ENCODE measurements at places on chromosomes 7 and 10.

DNA sequence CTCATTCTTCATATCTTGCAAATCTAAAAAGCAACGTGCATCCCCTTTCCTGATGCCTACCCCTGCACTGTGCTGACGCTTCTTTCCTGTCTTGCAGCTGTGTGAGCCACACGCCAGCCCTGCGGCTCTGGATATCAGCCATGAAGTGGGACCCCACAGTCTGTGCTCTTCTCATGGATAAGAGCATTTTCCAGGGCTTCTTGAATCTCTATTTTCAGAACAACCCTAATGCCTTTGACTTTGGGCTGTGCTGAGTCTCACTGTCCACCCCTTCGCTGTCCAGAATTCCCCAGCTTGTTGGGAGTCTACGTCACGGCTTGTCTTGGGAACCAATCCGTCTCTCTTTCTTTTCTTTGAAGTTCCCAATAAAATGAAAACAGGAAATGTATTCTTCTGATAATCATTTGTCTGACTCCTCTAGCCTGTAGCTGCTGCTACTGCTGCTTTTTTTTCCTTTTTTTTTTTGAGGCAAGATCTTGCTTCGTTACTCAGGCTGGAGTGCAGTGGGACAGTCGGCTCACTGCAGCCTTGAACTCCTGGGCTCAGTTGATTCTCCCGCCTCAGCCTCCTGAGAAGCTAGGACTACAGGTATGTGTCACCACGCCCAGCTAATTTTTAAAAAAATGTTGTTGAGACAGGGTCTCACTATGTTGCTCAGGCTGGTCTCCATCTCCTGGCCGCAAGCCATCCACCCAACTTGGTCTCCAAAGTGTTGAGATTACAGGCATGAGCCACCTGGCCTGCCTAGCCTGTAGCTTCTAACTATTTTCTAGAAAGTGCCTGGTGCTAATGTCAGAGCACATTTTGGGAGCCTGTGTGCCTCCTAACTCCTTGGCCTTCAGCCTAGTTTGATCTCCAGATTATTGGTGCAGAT is 30.3 kb downstream of the GSTO2 start:
- H3K36me3 ChIP-seq: no peaks in the 10 kb centered on the region
- DNase-seq: no peak
- H3K4me1 ChIP-seq: peaks cover 26% of the 10 kb centered on the region
- H3K27ac ChIP-seq: peak overlapping the region; percentile 41
- H3K27me3 ChIP-seq: no peaks in the 10 kb centered on the region

GRCh38 chr10:118272149-118272721 is 69.9 kb downstream of the FAM204A start:
- no peaks in the 10 kb centered on the region for H3K4me1 ChIP-seq
- DNase-seq: no peak
- H3K4me3 ChIP-seq: no peak overlapping the region
- no peaks in the 10 kb centered on the region for H3K36me3 ChIP-seq
- H3K27me3 ChIP-seq: peaks cover 19% of the 10 kb centered on the region

- no peaks in the 10 kb centered on the region for H3K36me3 ChIP-seq
- no peaks in the 10 kb centered on the region for H3K27me3 ChIP-seq
Observed at GRCh38 chr10:93039721-93040120, 20.9 kb upstream of the CYP26C1 start.

GRCh38 chr10:121605708-121606107 is 7.5 kb upstream of the FGFR2 start:
- no peak for DNase-seq
- no peaks in the 10 kb centered on the region for H3K4me1 ChIP-seq
- H3K36me3 ChIP-seq: no peaks in the 10 kb centered on the region
- H3K27ac ChIP-seq: no peak overlapping the region
- no peaks in the 10 kb centered on the region for H3K27me3 ChIP-seq

GRCh38 chr10:131211559-131211958 is 100.0 kb downstream of the TCERG1L start:
- no peak overlapping the region for H3K27ac ChIP-seq
- H3K36me3 ChIP-seq: no peaks in the 10 kb centered on the region
- no peaks in the 10 kb centered on the region for H3K27me3 ChIP-seq
- H3K4me1 ChIP-seq: no peaks in the 10 kb centered on the region

- H3K4me3 ChIP-seq: no peak overlapping the region
- no peaks in the 10 kb centered on the region for H3K36me3 ChIP-seq
- H3K27ac ChIP-seq: no peak overlapping the region
- DNase-seq: no peak
- no peaks in the 10 kb centered on the region for H3K27me3 ChIP-seq
Observed at GRCh38 chr7:16210171-16210570, 211.2 kb downstream of the CRPPA start.

- no peak for DNase-seq
- no peak overlapping the region for H3K4me3 ChIP-seq
- no peaks in the 10 kb centered on the region for H3K4me1 ChIP-seq
Observed at GRCh38 chr10:91700273-91700672, 67.4 kb upstream of the PPP1R3C start.

DNA sequence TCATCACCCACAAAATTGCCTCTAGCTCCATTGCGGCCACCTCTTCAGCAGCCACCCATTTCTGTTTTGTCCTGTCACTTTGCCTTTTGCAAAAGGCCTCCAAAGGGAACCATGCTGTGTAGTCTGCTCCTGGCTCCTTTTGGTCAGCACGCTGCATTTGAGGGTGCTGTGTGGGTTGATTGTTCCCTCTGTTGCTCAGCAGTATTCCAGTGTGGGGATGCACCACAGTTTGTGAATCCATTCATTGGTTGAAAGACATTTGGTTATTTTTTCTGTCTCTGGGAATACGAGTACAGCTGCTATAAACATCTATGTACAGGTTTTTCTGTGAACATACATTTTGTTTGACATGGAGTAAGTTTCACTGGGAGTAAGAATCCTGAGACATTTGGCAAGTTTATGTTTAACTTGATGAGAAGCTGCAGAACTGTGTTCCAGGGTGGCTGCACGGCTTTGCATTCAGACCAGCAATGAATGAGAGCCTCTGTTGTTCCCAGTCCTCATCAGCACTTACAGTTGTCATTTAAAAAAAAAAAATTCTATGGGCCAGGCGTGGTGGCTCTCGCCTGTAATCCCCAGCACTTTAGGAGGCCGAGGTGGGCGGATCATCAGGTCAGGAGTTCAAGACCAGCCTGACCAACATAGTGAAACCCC is 82.3 kb downstream of the UBE3C start:
- H3K4me1 ChIP-seq: no peaks in the 10 kb centered on the region
- H3K27ac ChIP-seq: no peak overlapping the region
- no peak overlapping the region for H3K4me3 ChIP-seq
- DNase-seq: no peak
- H3K36me3 ChIP-seq: peaks cover 64% of the 10 kb centered on the region
- no peaks in the 10 kb centered on the region for H3K27me3 ChIP-seq

GRCh38 chr7:147492606-147493005 is 1098.0 kb upstream of the C7orf33 start:
- no peak overlapping the region for H3K27ac ChIP-seq
- H3K4me3 ChIP-seq: no peak overlapping the region
- no peaks in the 10 kb centered on the region for H3K27me3 ChIP-seq
- no peak for DNase-seq
- H3K4me1 ChIP-seq: no peaks in the 10 kb centered on the region

DNA sequence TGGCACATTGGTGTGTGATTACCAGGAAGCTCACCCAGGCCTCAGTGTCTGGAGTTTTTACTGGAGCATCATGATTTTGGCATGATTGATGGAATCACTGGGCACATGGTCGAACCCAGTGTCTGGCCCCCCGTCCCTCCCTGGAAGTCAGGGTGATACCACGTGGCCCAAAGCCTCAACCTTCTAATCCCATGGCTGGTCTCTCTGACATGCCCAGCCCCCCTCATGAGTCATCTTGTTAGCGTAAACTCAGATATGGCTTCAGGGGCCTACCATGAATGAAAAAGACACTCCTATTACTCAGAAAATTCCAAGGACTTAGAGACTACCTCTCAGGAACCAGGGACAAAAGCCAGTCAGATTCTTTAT is 109.3 kb downstream of the GRK5 start:
- DNase-seq: peak; percentile 92
- H3K27me3 ChIP-seq: no peaks in the 10 kb centered on the region
- peak overlapping the region; percentile 87 for H3K27ac ChIP-seq
- no peak overlapping the region for H3K4me3 ChIP-seq

DNA sequence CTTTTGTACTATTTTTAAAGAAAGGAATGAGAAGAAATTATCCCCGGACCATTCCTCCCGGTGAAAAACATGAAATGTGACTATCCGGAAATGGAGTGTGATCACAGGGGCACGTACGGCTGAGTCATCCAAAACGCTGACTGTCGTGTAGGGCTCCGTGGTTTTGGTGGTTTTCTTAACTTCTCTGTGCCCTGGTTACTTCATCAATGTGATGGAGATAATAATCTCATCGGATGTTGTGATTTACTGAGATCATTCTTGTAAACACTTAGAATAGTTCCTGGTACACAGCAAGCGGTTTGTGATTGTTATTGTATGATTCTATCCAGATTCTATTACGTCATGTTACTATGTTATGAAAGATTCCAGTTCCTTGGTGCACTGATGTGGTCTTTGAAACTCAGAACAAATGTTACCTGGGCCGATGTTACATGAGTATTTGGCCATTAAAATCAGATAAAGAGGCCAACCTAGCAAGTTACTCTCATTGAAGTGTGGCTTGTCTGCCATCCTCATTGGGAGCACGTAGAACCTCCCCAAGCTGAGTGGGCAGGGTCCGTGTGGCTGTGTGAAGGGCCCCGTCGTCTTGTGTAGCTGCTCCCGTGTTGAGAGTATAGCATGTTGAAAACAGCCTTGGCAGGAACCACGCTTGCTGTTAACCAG is 99.5 kb downstream of the CAMK1D start:
- H3K4me3 ChIP-seq: no peak overlapping the region
- DNase-seq: peak; percentile 85
- H3K4me1 ChIP-seq: peaks cover 5% of the 10 kb centered on the region

DNA sequence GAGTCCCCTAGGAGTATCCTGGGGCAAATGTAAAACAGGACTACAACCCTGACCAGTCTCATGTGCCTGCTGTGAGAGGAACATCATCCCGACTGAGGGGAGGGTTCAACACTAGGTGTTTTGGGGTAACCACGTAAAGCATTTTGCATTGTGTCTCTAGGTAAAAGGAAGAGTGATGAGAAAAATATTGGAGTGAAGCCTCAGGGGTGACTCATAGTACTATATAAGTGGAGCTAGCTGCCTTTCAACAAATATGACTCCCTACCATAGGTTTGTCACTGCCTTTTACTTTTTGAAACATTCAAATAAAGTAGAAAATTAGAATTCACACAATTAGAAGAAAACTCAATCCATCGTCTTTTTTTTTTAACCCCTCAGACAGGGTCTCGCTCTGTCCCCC is 2.6 kb upstream of the CAMK2G start:
- H3K4me3 ChIP-seq: no peak overlapping the region
- H3K27me3 ChIP-seq: no peaks in the 10 kb centered on the region
- no peak overlapping the region for H3K27ac ChIP-seq
- no peak for DNase-seq
- H3K36me3 ChIP-seq: peaks cover 8% of the 10 kb centered on the region

- DNase-seq: no peak
- H3K27ac ChIP-seq: no peak overlapping the region
- H3K4me3 ChIP-seq: no peak overlapping the region
Observed at GRCh38 chr10:68697106-68697505, 23.9 kb upstream of the CCAR1 start.

- no peak overlapping the region for H3K27ac ChIP-seq
- peaks cover 8% of the 10 kb centered on the region for H3K4me1 ChIP-seq
Observed at GRCh38 chr10:132446661-132447445, 49.9 kb downstream of the PWWP2B start.

- no peak overlapping the region for H3K4me3 ChIP-seq
- no peaks in the 10 kb centered on the region for H3K36me3 ChIP-seq
- H3K4me1 ChIP-seq: no peaks in the 10 kb centered on the region
- no peak overlapping the region for H3K27ac ChIP-seq
- no peak for DNase-seq
Observed at GRCh38 chr7:71829515-71829914, 582.6 kb downstream of the CALN1 start.

- H3K4me1 ChIP-seq: peaks cover 21% of the 10 kb centered on the region
- H3K4me3 ChIP-seq: no peak overlapping the region
- peak; percentile 44 for DNase-seq
- H3K27ac ChIP-seq: no peak overlapping the region
- peaks cover 4% of the 10 kb centered on the region for H3K36me3 ChIP-seq
Observed at GRCh38 chr7:105024734-105025133, 10.7 kb downstream of the KMT2E start.

- peak; percentile 71 for DNase-seq
- no peak overlapping the region for H3K4me3 ChIP-seq
- peak overlapping the region; percentile 13 for H3K27ac ChIP-seq
- no peaks in the 10 kb centered on the region for H3K36me3 ChIP-seq
Observed at GRCh38 chr10:119090968-119091367, 10.4 kb upstream of the EIF3A start.

DNA sequence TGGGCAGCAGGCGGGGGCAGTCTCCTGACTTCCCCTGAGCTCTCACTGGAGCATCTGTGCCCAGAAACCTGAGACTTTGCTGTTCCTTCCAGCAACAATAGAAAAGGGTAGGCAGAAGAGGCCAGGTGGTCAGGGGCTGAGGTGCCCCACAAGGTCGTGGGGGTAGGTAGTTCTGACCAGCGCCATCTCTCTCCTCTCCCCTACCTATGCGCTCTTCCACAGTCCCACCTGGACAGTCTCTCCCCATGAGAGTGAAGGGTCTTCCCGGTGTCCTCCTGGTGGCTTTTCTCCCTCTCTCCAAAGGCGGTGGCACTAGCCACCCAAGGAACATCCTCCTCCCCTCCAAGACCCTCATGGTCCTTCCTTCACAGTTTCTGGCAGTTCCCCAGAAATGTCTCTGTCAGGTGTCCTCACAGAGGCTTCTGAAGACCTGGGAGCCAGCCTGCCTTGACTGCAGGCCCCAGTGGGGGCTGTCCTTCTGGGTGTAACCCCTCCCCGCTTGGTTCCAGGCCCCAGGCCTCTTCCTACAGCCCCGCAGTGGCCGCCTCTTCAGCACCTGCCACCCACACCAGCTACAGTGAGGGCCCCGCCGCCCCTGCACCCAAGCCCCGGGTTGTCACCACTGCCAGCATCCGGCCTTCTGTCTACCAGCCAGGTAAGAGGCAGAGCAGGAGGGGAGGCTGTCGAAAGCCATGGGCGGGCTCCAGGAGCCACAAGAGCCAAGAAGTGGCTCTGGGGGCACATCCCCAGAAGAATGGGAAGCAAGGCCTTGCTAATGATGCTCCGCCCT is 41.3 kb downstream of the LDB3 start:
- no peak overlapping the region for H3K27ac ChIP-seq
- H3K4me3 ChIP-seq: no peak overlapping the region
- H3K36me3 ChIP-seq: 0 out of 2 replicates have a peak, but pooled peaks cover 2% of the 10 kb centered on the region
- no peaks in the 10 kb centered on the region for H3K27me3 ChIP-seq
- no peak for DNase-seq

- no peaks in the 10 kb centered on the region for H3K27me3 ChIP-seq
- no peak for DNase-seq
- H3K27ac ChIP-seq: no peak overlapping the region
- H3K4me3 ChIP-seq: no peak overlapping the region
Observed at GRCh38 chr7:106901828-106902441, 36.9 kb downstream of the PIK3CG start.

GRCh38 chr7:123480107-123480506 is 54.3 kb downstream of the IQUB start:
- no peak overlapping the region for H3K4me3 ChIP-seq
- DNase-seq: no peak
- no peak overlapping the region for H3K27ac ChIP-seq
- no peaks in the 10 kb centered on the region for H3K4me1 ChIP-seq
- no peaks in the 10 kb centered on the region for H3K27me3 ChIP-seq

GRCh38 chr10:99528494-99529441 is 4.0 kb upstream of the NKX2-3 start:
- H3K27me3 ChIP-seq: peaks cover 73% of the 10 kb centered on the region
- no peak overlapping the region for H3K4me3 ChIP-seq
- no peak overlapping the region for H3K27ac ChIP-seq
- no peak for DNase-seq
